ENCODE measurements at places on chromosomes 16 and 17.

GRCh38 chr17:39187152-39187830, 10.2 kb downstream of the CACNB1 start:
- DNase-seq, result no peak

- no peak for DNase-seq
These were observed 435.0 kb downstream of the MAF start for GRCh38 chr16:79165506-79165905.

DNA sequence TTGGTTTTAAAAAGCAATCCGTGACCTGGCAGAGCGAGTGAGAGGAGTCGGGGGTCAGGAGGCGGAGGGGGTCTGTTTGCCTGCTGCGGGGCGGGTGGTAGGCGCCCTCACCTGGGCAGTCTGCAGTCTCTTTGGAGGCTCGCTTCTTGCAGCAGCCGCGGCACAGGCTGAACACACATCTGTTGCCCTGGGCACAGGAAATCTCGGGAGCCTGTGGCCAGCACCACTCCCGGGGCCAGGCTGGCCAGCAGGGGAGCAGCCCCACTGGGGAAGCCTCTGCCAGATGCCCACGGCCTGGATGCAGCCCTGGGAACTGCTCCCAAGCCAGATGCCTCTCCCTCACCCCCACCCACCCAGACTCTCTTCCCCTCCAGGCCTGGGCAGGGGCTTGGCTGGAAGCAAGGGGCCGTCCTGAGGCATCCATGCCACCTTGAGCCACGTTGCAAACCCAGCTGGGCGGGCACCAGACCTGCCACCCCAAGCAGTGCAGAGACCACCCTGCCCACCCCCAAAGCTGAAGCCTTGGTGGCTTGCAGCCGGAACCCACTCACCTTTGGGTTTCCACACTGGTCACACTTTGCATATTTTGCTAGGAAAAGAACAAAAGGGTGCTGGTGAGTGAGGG, 6.6 kb downstream of the GPS1 start:
- no peak for DNase-seq

GRCh38 chr17:70308618-70309017, 139.3 kb downstream of the KCNJ2 start:
- DNase-seq, result no peak

DNA sequence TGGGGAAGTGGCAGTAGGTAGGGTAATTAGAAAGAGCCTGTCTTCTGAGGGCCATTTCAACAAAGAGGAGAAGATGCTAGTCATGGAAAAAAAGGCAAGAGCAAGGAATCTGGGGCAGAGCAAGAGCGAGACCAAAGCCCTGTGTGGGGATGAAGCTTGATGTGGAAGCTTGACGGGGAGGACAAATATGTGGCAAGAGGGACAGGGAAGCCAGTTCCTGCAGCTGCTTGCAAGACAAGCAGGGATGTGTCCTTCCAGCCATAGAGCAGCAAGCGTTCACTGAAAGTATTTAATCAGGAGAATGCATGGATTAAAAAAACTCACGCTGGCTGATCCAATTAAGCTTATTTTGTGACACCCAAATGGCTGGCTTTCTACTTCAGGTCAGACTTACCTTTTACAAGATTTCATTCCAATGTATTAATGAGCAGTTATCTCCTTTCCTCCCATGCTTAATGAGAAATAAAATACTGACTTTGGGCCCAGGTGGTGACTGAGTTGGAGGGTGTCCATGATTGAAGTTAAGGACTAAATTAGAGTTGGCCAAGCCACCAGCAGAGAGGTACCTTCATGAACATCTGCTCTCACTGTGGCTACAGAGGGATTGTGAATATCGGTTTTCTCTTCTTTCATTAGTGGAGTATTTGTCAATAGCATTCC, 76.8 kb downstream of the ABCA8 start:
- DNase-seq, result no peak

- peak; percentile 62 for DNase-seq
These were observed 508 bp downstream of the FLCN start for GRCh38 chr17:17236295-17237025.

GRCh38 chr16:58056580-58056979, 31.0 kb downstream of the MMP15 start:
- DNase-seq, result no peak

- DNase-seq, result peak; percentile 5
These were observed 47.8 kb downstream of the BMERB1 start for GRCh38 chr16:15482068-15482747.

DNA sequence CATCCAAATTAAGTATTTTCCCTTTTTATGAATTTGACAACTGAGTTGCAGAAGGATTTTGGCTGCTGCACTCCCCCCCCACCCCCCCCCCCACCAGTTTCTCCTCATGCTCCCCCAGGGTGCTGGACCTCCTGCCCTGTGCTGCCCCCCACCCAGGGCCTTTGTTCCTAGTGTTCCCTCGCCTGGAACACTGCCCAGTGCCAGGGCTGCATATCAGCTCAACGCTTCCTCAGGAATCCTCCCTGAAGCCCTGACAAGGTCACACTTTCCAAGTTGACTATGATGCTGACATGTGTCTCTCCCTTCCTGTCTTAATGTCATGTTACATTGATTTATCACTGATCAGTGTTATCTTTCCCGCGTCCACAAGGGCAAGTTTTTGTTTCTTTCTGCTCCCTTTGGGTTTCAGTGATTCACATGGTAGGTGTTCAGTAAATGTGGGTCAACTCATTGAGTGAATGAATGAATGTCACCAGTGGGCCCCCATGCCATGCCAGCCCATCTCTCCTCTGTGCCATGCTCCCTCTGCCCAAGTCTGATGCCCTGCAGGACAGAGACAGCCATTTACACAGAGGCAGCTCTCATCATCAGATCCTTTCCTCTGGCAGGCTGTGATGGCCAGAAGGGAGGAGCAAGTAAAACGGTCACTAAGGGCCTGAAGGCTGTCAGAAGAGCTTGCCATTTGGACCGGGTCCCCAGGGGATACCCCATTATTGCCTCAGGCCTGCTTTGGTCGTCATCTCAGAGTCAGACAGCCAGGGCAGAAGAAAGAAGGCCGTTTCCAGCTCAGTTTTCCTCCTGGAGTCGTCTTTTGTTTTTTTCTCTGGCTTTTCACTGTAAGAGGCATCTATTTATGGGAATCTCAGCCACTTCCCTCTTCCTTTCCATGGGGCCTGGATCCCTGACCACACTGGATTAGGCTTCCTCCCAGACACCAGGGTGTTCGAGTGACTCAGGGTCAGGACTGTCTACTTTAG, 386.2 kb downstream of the SNX29 start:
- DNase-seq, result peak; percentile 6

DNA sequence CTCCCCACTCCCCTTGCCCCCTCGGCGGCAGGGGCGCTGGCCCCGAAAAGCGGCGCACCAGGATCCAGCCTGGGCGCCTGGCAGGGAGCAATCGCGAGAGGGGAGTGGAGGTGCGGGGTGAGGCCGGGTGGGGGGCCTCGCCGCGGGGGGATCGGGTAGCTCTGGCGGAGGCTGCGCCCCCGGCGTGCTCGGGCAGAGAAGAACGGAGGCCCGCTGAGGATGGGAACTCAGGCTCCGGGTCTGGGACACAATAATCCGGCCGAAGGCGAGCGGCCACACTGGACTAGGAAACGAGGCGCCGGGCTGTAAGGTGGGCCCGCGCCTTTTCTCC, 721 bp upstream of the PCGF2 start:
- DNase-seq, result no peak

DNA sequence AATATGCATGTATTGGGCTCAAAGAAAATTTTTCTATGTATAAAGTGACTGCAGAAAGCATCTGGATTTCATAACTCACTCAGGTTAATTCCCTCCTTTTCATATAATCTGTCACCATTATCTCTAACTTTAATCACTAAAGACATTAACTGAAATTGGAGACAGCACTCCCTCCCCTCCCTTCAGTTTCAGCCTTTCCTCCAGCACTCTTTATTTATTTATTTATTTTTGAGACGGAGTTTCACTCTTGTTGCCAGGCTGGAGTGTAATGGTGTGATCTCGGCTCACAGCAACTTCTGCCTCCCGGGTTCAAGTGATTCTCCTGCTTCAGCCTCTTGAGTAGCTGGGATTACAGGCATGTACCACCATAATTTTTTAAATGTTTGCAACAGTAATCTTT, 43.1 kb downstream of the CDH8 start:
- DNase-seq, result no peak

GRCh38 chr16:10169904-10170410, 12.3 kb downstream of the GRIN2A start:
- no peak for DNase-seq

- no peak for DNase-seq
These were observed 895 bp downstream of the BRD7 start for GRCh38 chr16:50367777-50368409.

GRCh38 chr16:67164599-67165061, at the start of gene HSF4:
Gene HSF4, plus strand, starts transcription at chr16:67164745. Its CDS starts 67 bp downstream, at chr16:67164812.
- DNase-seq, result peak; percentile 51

- no peak for DNase-seq
These were observed 471 bp downstream of the PARD6A start for GRCh38 chr16:67661101-67661761.

DNA sequence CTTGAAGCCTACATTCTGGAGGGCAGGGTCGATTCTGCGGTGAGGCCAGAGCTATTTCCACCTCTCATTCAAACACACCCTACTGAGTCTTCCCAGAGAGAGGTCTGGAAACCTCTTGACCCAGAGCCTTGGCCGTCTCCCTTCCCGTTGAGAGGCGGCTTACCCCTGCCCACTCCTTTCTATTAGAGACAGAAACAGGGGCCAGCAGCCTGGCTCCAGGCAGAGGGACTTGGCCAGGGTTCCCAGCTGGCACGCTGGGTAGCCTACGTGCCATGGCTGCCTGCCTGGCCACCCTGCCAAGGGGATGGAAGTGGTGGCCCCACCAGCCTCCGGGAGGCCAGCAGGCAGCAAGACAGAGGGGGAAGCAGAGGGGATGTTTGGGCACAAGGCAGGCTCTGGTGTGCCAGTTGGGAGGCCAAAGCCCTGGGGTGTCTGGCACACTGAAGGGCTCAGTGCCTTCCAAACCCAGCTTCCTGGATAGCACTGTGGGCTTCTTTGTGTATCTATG, 6.0 kb downstream of the STAC2 start:
- DNase-seq, result no peak

DNA sequence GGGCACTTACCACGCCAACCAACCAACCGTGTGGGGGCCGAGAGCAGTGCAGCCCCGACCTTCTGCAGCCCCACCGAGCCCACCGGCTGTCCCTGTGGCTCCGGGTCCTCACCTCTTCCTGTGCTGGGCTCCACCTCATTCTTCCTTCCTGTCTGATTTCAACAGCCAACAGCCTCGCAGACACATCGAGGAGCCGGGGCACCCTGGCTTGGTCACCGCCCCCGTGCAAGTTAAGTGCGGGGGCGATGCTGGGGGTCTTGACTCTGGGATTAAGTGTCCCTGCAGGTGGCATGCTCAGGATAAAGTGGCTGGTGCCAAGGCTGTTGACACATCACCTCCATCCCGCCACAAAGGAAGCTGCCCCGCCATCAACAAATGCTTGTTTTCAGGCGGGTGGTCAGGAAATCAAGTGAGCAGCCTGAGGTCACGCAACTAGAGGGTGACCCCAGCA, at the start of gene NLRC3:
Gene NLRC3 (minus strand): TSS at position 102 of the 451 bp plus-strand sequence. CDS start 12,367 bp downstream, outside the sequence.
- no peak for DNase-seq

DNA sequence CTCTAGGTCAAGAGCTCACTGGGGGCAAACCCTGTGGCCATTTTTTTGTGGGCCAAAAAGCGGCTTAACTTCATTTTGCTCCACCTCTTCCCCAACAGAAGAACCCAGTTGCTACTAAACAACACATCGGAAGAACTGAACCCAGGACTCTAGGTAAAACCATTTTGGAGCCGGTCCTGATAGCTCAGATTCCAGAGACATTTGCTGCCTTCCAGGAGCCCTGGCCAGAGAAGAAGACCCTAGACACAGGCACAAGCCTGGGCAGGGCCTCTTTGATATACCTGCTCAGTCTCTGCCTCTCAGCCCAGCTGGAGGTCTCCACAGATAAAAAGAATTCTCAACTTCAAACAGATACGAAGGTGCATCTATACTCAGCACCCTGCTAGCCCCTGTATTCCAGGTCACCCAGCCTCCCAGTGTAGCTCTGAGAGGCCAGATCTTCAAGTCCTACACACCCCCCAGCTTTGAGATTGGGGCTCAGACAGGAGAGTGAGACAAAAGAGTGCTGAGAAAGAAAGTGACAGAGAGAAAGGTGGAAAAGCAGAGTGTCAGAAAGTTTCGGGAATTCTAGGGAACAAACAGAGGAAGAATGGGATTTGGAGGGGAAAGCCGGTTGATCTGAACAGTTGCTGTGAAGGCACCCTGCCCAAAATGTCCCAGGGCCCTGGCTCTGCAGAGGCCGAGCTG, 6.6 kb upstream of the HOXB9 start:
- DNase-seq, result no peak

GRCh38 chr17:76816590-76817135, 51.5 kb upstream of the MGAT5B start:
- peak; percentile 25 for DNase-seq

DNA sequence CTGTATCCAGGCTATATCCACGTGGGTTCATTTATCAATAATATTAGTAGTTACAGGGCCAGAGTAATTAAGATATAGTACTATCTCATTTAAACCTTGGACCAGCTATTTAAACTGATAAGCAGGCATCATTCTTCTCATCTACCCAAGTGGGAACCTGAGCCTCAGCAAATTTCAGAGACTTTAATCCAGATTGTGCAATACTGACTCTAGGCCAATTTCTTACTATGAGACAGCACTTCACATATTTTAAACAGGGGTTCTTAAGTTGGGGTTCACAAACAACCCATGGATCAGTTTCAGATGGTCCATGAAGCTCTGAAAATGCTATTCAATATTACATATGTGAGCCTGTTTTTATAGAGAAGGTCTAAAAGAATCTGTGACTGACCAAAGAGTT, 302.7 kb upstream of the PSMD7 start:
- DNase-seq, result no peak

DNA sequence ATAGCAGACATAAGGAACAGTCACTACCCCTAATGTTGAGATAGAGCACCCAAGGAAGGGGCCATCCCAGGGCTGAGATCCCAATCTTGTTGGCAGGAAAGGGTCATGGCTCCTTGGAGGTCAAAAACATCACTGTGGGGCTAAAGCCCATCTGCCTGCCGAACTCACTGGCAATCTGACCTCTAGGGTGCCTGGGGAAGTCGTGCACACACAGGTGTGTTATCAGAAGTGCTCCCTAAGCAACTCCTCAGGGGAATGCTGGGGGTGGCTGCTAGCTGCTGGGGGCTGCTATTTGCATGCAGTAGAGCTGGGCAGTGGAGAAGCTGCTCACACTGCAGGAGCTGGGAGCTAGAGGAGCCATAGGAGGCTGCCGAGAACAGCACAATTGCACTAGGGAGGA, 47.5 kb upstream of the PHOSPHO1 start:
- no peak for DNase-seq

- DNase-seq, result no peak
These were observed 54.8 kb downstream of the SLFN5 start for GRCh38 chr17:35297666-35298065.

- DNase-seq, result no peak
These were observed 61.3 kb downstream of the NKD1 start for GRCh38 chr16:50609471-50609870.

DNA sequence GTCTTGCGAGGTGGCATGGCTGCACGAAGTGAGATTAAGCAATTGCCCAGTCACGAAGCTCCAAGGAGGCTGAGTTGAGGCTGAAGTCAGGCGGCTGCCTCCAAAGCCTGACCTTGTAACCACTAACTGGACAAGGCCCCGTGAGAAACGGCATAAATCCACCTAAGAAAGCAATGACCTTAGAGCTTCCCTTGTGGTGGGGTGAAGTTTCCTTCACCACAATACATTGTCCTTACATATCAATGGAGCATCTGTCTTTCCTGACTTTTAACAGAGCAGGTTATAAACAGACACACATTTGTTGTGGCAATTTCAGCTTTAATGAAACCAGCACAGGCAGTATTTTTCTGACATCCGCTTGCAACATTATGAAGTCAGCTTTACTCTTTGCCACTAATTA, 2.5 kb upstream of the MED9 start:
- DNase-seq, result no peak

All from nucleus accumbens (tissue), 56 donors.